Calu3 (cell line): ENCODE measurements at places on chromosomes 5 and 9.

DNA sequence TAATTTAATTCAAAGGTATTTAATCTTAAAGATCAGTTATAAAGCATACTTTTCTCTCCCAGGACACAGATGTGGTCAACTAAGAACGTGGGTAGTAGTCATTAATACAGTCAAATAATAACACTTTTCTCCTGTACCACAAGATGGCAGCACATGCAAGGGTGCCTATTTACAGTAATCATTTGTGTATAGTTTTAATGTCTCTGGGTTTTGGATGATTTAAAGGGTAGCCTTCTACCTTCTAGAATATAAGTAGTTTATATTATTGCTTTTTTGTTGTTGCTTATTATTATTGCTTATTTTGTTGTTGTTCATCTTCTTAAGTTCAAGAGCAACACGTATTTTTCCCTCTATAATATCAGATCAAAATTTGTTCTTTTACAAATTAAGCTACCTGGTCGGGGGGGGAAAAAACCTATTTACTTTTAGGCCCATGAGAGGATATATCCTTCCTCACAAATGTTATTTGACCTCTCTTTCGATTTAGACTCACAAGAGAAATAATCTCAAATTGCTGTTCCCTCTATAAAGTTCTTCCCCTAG, 59.6 kb upstream of the SLC27A6 start:
- DNase-seq: peak; percentile 63

- DNase-seq: no peak
Measured at GRCh38 chr5:52830650-52831049, 42.9 kb downstream of the ITGA1 start.

DNA sequence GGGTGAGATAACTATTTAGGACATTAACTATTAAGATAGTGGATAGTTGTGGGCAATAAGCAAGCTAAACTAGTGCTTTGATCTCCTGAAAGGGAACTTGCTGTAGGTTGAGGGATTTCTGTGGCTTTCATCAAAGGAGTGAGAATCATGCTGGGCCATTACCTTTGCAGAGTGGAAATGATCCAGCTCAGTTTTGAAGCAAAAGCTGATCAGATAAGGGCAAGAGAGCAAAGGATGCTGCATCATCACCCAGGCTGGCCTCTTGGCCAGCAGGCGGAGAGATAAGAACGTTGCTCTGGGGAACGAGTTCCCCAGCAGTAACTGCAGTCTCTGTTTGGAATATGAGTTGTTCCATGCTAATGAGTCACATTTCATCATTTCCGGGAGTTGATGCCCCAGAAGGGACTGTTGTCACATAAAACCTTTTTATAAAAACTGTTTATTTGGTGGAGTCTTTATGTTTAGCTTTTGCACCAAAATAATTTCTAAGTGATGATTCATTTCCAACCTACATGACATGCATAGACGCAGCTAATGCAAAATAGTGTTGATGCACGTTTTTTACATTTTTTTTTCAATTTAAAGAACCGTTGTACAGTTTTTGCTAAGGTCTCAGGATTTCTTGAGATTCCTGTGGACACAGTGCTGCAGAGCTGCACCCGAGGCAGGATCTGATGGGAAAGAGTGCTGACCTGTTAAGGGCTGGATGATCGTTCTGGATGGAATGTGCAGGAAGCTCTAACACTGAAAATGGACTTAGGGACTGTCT, 99.3 kb downstream of the ACTBL2 start:
- DNase-seq: peak; percentile 49

DNA sequence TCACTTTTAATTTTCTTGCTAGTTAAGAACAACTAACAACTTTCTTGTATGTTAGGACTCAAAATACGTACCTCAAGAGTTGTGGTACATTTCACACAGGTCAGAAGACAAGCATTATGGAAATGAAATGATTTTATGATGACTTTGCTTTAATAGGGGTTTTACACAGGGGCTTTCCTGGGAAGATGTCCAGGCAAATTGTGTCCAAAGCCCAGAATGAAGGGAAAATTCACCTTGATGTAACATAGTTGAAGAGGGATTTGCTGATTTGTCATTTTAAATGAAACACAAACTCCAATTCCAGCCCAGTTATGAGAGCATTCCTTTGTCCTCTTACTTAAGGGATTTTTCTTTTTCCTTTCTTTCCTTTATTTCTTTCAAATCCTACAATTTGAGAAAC, 89.2 kb downstream of the ARL15 start:
- no peak for DNase-seq

DNA sequence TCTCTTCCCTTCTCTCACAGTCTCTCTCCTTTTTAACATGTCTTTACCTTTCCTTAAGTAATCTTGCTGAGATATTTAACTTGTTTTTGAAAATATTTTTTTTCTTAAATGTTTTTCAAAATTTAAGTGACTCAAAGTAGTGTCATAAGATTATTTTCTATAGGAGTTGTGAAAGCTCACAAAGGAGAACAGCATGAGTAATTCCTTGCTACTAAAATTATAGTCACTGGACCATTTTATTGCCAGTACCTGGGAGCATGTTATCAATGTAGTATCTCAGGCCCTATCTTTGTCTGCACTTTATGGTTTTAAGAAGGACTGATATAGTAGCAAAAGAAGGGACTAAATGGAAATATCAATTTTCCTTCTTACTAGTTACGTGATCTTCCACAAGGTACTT, 181.9 kb downstream of the TMEM232 start:
- no peak for DNase-seq

GRCh38 chr5:67163231-67163756, 33.3 kb downstream of the CD180 start:
- DNase-seq: no peak

GRCh38 chr5:94615862-94616261, 2.5 kb downstream of the KIAA0825 start:
- DNase-seq: no peak

- DNase-seq: no peak
Measured at GRCh38 chr9:133889584-133890301, 102.4 kb downstream of the VAV2 start.
